ENCODE measurements at places on chromosomes 1 and 21. TPM values are rescaled to one million over a fixed set of nuclear protein-coding genes. Genes with fewer than 3 reads are reported as not detected.

GRCh38 chr1:71068325-71069240 lies 12.3 kb downstream of the ZRANB2 start:
- no peaks in the 10 kb centered on the region for H3K4me1 ChIP-seq
- no peaks in the 10 kb centered on the region for H3K27me3 ChIP-seq
- no peak overlapping the region for H3K27ac ChIP-seq
- peaks cover 11% of the 10 kb centered on the region for H3K36me3 ChIP-seq

- no peaks in the 10 kb centered on the region for H3K27me3 ChIP-seq
- DNase-seq, result no peak
- peaks cover 9% of the 10 kb centered on the region for H3K36me3 ChIP-seq
- peak overlapping the region; percentile 87 for H3K27ac ChIP-seq
- H3K4me1 ChIP-seq, result peaks cover 28% of the 10 kb centered on the region
These were observed 27.1 kb downstream of the ZBTB17 start for GRCh38 chr1:15948595-15949452.

- DNase-seq, result no peak
- H3K36me3 ChIP-seq, result no peaks in the 10 kb centered on the region
- no peaks in the 10 kb centered on the region for H3K27me3 ChIP-seq
- no peak overlapping the region for H3K4me3 ChIP-seq
These were observed 487.3 kb upstream of the PTBP2 start for GRCh38 chr1:96234299-96234698.

DNA sequence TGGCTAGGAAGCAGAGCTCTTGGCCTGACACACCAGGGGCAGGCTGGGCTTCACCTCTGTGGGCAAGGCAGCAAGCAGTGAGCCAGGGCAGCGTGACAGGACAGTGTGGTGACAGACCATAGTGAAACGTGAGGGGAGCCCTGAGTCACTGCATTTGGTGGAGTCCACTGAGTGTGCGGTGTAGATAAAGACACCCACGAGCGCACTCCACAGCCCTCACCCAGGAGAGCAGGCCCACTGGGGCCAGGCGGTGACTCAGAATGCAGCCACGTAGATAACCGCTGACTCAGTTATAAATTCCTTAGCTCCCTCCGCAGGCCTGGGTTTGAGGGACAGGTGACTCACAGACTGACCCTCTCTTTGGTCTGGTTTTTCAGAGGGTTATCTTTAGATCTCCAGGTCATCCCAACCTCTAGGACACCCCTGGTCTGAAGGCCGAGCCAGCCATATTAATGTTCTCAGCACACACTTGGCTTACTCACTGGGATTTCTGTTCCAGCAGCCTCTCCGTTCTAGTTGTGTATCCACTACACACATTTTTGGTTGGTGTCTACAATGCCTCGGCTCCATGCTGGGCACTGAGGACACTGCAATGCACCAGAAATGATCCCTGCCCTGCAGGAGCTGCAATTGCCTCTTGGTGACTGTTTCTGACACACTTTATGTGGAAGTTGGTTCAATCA lies 90.2 kb upstream of the TSPAN2 start:
- no peaks in the 10 kb centered on the region for H3K27me3 ChIP-seq
- no peaks in the 10 kb centered on the region for H3K4me1 ChIP-seq
- no peak for DNase-seq

GRCh38 chr1:23960291-23961020 lies 828 bp downstream of the PNRC2 start:
- DNase-seq, result no peak
- H3K27me3 ChIP-seq, result peaks cover 2% of the 10 kb centered on the region
- peak overlapping the region; percentile 100 for H3K27ac ChIP-seq
- peaks cover 45% of the 10 kb centered on the region for H3K4me1 ChIP-seq
- peaks cover 19% of the 10 kb centered on the region for H3K36me3 ChIP-seq

DNA sequence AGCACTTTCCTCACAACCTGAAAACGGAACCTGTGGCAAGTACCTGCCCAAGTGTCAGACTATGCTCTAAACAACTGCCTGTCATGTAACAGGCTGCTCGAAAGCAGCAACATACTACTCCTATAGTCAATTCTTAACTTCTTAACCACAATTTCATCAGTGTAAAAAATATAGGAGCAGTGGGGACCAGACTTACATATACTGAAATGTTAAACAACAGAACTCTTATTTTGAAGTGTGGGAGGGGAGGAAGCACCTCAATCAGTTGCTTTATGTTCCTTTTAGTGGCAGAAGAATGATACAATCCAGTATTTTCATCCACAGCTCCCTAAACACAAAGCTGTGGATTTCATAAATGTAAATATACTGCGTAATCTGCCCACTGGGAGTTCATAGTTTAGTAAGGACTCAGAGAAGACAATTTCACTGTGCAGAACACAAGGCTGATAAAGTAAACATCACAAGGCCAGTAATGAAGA lies 44.2 kb downstream of the WLS start:
- H3K27me3 ChIP-seq, result no peaks in the 10 kb centered on the region
- H3K4me1 ChIP-seq, result no peaks in the 10 kb centered on the region
- H3K27ac ChIP-seq, result peak overlapping the region; percentile 0
- peaks cover 34% of the 10 kb centered on the region for H3K36me3 ChIP-seq
- no peak overlapping the region for H3K4me3 ChIP-seq

ST6GALNAC3 gene
- 19.4 TPM for total RNA-seq

DNA sequence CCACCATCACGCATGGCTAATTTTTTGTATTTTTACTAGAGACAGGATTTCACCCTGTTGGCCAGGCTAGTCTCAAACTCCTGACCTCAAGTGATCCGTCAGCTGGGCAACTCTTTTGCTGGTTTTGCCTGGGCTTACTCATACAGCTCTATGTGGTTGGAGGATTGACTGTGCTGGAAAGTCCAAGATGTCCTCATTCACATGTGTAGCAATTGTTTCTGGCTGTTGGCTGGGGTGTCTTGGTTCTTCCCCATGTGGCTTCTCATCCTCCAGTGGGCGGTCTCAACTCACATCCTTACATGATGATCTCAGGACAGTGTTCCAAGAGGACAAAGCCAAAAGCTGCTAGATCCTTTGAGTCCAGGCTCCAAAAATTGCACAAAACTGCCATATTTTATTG lies 53.3 kb downstream of the TEX35 start:
- no peaks in the 10 kb centered on the region for H3K4me1 ChIP-seq
- H3K36me3 ChIP-seq, result peaks cover 2% of the 10 kb centered on the region
- no peak overlapping the region for H3K27ac ChIP-seq

GRCh38 chr1:9018333-9018732 lies 7.9 kb downstream of the SLC2A7 start:
- H3K4me1 ChIP-seq, result no peaks in the 10 kb centered on the region
- no peak overlapping the region for H3K27ac ChIP-seq
- H3K4me3 ChIP-seq, result no peak overlapping the region
- no peak for DNase-seq
- H3K36me3 ChIP-seq, result no peaks in the 10 kb centered on the region

FLG gene
- total RNA-seq, result not detected

KPRP gene
- total RNA-seq, result not detected

GRCh38 chr1:2271211-2271721 lies 43.1 kb downstream of the SKI start:
- no peaks in the 10 kb centered on the region for H3K27me3 ChIP-seq
- H3K4me1 ChIP-seq, result peaks cover 56% of the 10 kb centered on the region
- H3K27ac ChIP-seq, result peak overlapping the region; percentile 67

SLC6A9 gene
- total RNA-seq, result 20.9 TPM

ZNF593OS gene
- total RNA-seq, result not detected

DNA sequence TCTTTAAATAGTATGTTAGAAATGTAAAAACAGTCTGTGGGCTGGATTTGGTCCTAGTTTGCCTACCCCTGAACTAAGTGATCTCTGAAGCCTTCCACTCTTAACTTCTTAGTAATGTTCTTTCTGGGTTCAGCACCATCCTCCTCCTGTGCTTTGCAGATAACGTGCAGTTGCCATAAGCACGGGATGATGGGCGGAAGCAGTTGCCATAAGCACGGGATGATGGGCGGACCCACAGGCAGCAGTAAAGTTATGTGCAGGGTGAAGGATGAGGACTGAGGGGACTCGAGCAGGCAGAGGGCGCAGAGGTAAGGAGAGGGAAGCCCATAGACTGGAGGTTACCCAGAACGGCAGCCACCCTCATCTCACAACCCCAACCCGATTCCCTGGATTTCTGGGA lies 25.6 kb downstream of the GPA33 start:
- peak overlapping the region; percentile 10 for H3K27ac ChIP-seq
- no peak overlapping the region for H3K4me3 ChIP-seq

RWDD3 gene
- 18.9 TPM for total RNA-seq

YOD1 gene
- 15.2 TPM for total RNA-seq

YIPF1 gene
- total RNA-seq, result 25.7 TPM

DNA sequence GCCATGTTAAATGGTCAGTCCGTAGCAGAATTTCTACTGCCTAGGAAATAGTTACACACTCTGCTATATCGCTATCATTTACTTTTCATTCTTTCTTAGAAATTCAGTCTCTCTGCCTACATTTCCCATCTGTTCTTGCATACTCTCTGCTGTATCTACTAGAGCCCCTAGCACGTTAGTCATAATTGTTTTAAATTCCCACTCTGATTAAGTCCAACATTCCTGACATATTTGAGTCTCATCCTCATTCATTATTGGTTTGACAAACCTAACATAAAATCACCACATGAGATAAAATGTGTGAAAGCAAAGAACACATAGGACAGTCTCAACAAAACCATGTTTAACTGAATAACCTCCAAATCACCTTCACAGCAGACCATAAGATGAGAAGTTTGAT lies 513.6 kb downstream of the PLPP3 start:
- DNase-seq, result no peak
- H3K36me3 ChIP-seq, result no peaks in the 10 kb centered on the region
- peaks cover 21% of the 10 kb centered on the region for H3K4me1 ChIP-seq
- H3K27me3 ChIP-seq, result no peaks in the 10 kb centered on the region
- no peak overlapping the region for H3K4me3 ChIP-seq
- H3K27ac ChIP-seq, result no peak overlapping the region

DNA sequence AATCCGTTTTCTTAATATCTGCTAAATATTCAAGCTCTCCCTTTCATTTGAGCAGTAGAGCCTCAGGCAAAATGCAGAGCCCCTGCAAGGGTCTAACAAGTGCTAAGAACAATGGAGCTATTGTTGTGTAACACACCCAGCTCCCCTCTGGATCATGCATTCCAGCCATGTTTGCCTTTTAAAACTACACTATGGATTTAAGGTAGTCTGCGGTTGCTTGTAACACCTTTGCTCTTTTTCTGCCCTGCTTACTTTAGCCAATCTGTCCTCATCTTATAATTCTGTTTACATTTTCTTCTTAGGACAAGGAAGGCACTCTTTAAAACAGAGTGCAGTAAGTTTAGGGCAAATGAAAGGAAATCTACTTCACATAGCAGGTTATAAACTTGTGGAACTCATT lies 60.0 kb upstream of the C1orf105 start:
- no peaks in the 10 kb centered on the region for H3K27me3 ChIP-seq
- no peak overlapping the region for H3K27ac ChIP-seq
- peaks cover 44% of the 10 kb centered on the region for H3K4me1 ChIP-seq
- DNase-seq, result no peak
- peaks cover 2% of the 10 kb centered on the region for H3K36me3 ChIP-seq
- H3K4me3 ChIP-seq, result peak overlapping the region; percentile 66

DNASE2B gene
- not detected for total RNA-seq

GRCh38 chr1:188402986-188403385 lies 1574.2 kb downstream of the PLA2G4A start:
- DNase-seq, result no peak
- no peak overlapping the region for H3K27ac ChIP-seq
- no peaks in the 10 kb centered on the region for H3K36me3 ChIP-seq

BATF3 gene
- total RNA-seq, result not detected

- no peak overlapping the region for H3K4me3 ChIP-seq
- DNase-seq, result no peak
- H3K27ac ChIP-seq, result no peak overlapping the region
These were observed 3.8 kb upstream of the ATP6V1G3 start for GRCh38 chr1:198544265-198544664.

- H3K4me3 ChIP-seq, result no peak overlapping the region
- H3K4me1 ChIP-seq, result no peaks in the 10 kb centered on the region
- H3K36me3 ChIP-seq, result peaks cover 7% of the 10 kb centered on the region
- no peaks in the 10 kb centered on the region for H3K27me3 ChIP-seq
- H3K27ac ChIP-seq, result peak overlapping the region; percentile 31
These were observed 19.1 kb downstream of the NOL9 start for GRCh38 chr1:6535214-6535613.

RHEX gene
- 0.48 TPM for total RNA-seq

PRAMEF13 gene
- total RNA-seq, result not detected

DNA sequence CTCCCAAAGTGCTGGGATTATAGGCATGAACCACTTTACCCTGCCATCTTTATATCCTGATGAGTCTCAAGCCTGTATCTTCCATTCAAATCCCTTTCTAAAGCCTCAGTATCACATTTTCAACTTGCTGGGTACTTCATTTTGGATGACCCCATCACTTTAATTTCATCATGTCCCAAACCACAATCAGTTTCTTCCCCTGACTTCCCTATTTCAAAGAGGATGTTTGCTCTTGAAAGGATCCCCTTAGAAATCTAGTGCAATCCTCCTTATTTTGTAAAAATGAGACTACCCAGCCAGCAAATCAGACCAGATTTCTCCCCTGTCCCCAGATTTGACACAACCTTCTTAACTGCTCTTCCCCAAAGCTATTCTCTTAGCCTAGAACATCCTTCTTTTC lies 7.0 kb upstream of the TRIT1 start:
- H3K27me3 ChIP-seq, result peaks cover 8% of the 10 kb centered on the region
- H3K27ac ChIP-seq, result peak overlapping the region; percentile 45
- H3K4me1 ChIP-seq, result peaks cover 40% of the 10 kb centered on the region
- no peaks in the 10 kb centered on the region for H3K36me3 ChIP-seq

ELK4 gene
- 30.1 TPM for total RNA-seq

GRCh38 chr1:175804561-175804960 lies 61.2 kb upstream of the TNR start:
- DNase-seq, result no peak
- no peak overlapping the region for H3K27ac ChIP-seq
- H3K27me3 ChIP-seq, result no peaks in the 10 kb centered on the region

- no peaks in the 10 kb centered on the region for H3K4me1 ChIP-seq
- H3K36me3 ChIP-seq, result no peaks in the 10 kb centered on the region
These were observed 15.4 kb upstream of the CYYR1 start for GRCh38 chr21:26588446-26588845.

CCDC28B gene
- total RNA-seq, result 21.2 TPM

GRCh38 chr1:239657291-239657690 lies 270.9 kb downstream of the CHRM3 start:
- H3K4me3 ChIP-seq, result no peak overlapping the region
- H3K27ac ChIP-seq, result no peak overlapping the region
- peaks cover 2% of the 10 kb centered on the region for H3K27me3 ChIP-seq
- no peaks in the 10 kb centered on the region for H3K36me3 ChIP-seq

FAM177B gene
- not detected for total RNA-seq

DNA sequence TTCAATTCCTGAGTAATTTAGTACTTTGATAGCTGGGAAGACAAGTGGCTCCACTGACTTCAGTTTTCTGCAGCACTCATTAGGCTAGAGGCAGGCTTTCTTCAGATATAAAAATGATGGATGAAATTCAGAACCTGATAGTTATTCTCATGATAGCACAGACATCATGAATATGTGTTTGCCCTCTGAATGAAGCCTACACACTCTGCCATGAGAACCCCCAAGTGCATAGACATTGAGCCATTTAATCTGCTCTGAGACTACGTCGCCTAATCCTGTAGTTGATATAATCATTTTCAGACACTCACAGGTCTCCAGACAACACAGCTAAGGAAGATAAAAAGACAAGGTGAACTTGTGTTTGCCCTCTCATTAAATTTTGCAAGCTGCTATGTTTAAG lies 566.1 kb downstream of the AMY1C start:
- H3K27me3 ChIP-seq, result peaks cover 2% of the 10 kb centered on the region
- H3K4me1 ChIP-seq, result no peaks in the 10 kb centered on the region
- H3K36me3 ChIP-seq, result no peaks in the 10 kb centered on the region
- DNase-seq, result no peak

- H3K27me3 ChIP-seq, result no peaks in the 10 kb centered on the region
- H3K27ac ChIP-seq, result no peak overlapping the region
- H3K4me3 ChIP-seq, result no peak overlapping the region
- H3K4me1 ChIP-seq, result peaks cover 40% of the 10 kb centered on the region
- H3K36me3 ChIP-seq, result no peaks in the 10 kb centered on the region
These were observed 29.7 kb downstream of the JUN start for GRCh38 chr1:58754073-58754613.

- H3K27ac ChIP-seq, result no peak overlapping the region
- H3K4me3 ChIP-seq, result no peak overlapping the region
These were observed 11.2 kb upstream of the IVNS1ABP start for GRCh38 chr1:185328255-185328654.
